ENCODE measurements at places on chromosomes 13 and 19.

DNA sequence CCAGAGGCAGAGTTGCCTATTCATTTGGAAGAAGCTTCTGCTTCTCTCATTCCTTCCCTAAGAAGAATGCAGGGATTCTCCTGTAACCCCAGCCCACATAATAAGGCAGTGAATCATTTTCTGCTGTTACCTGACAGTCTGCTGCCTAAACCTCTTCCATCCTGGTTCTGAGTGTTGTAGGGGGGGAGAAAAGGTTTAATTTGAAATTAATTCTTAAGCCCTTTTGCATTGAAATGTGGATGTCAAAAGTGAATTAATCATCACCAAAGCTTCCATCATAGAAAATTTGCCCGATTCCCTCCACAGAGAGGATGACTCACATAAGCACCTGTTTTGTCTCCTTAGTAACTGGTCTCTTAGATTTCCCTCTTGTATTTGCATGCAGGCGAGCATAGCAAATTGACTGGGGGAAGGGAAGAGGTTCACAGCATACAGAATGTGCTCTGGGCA, 146.7 kb upstream of the FNDC3A start:
- DNase-seq: no peak

- DNase-seq: no peak
Measured at GRCh38 chr13:114057166-114058050, 75.0 kb downstream of the RASA3 start.

- DNase-seq: no peak
Measured at GRCh38 chr13:48874165-48874564, 101.5 kb upstream of the FNDC3A start.

DNA sequence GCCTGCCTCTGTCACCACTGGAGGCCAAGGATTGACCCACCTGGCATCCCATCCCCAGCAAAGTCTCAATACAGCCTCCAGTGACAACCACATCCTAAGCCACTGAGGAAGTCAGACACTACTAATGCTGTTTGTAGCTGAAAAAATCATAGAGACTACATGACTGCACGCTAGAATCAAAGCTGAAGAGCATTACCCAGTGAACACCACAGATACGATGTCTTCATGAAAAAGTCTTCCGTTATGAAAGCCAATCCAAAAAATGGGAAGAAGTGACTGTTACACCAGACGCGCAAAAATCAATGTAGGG, 11.1 kb upstream of the NUP62 start:
- no peak for DNase-seq

GRCh38 chr13:48251611-48252081, 18.6 kb downstream of the ITM2B start:
- no peak for DNase-seq

DNA sequence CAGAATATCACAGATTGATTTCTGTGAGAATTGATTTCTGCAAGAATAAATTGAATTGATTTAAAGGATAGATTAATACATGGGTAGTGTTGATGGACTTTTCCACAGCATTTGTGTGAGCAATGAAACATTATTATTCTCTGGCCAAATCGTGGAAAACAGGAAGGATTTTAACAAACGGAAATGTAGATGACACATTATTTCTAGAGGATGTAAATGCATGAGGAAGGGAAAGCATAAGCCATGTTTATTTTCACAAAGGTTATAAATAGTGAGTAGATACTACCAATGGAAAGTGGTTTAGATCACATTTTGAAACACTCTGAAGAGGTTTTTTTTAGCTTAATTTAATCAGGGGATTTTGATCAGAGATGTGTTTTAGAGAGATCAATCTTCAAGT, 1534.6 kb upstream of the MIR17HG start:
- no peak for DNase-seq

- DNase-seq: no peak
Measured at GRCh38 chr13:110758195-110758805, 44.8 kb downstream of the ING1 start.

GRCh38 chr13:50366488-50367174, 351.4 kb downstream of the KCNRG start:
- peak; percentile 38 for DNase-seq

- no peak for DNase-seq
Measured at GRCh38 chr19:19334063-19334988, 13.7 kb downstream of the MAU2 start.

DNA sequence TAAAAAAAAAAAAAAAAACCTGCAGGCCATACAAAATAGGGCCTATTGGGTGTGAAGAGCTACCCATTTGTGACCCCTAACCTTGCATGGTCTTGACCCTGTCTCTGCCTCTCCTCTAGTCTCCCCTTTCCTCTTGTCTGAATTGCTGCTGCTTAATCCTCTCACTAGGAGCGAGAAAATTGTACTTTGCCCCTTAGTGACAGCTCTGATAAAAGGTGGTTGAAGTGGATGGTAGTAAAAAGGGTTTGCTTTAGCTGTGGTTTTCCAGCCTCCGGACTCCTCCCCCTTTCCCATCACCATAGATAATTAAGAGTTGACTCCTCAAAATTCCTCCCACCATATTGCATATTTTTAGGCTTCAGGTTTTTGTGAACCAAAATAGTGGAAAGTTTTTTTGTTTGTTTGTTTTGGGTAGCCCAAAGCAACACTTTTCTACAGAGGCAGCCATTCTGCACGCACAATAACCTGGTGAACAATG, 23.5 kb downstream of the ACTN4 start:
- no peak for DNase-seq

- no peak for DNase-seq
Measured at GRCh38 chr13:59299584-59299983, 864.1 kb downstream of the DIAPH3 start.

- DNase-seq: no peak
Measured at GRCh38 chr13:33932769-33933406, 114.9 kb downstream of the RFC3 start.

DNA sequence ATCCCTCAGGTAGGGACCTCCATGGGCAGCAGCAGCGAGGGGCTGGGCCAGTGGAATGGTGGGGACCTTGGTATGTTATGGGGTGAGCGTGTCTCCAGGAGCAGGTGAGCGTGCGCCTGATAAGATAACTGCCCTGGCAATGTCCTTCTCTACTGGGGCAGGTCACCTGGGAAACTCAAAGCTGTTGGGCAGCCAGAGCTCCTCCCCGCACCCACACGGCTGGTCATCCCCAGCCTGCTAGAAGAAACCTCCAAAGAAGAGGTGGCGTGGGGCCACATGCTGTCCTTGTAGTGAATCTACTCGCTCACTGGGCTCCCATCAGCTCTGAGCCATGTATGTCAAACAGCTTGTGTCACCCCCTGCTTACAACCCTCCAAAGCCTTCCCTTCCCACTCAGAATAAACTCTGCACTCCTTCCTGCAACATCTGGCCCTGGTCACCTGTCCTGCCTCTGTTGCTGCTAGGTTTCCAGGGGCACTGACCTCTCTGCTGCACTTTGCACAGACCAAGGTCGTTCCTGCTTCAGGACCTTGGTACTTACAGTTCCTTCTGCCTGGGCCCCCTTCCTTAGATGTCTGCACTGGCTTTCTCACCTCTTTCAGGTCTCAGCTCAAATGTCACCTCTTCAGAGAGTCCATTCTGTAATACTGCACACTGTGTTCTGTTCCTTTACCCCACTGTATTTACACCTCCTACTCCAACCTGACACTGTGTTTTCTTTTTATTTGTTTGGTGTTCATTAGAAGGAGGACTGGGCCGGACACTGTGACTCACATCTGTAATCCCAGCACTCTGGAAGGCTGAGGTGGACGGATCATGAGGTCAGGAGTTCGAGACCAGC, 1.8 kb upstream of the ATP4A start:
- DNase-seq: no peak

DNA sequence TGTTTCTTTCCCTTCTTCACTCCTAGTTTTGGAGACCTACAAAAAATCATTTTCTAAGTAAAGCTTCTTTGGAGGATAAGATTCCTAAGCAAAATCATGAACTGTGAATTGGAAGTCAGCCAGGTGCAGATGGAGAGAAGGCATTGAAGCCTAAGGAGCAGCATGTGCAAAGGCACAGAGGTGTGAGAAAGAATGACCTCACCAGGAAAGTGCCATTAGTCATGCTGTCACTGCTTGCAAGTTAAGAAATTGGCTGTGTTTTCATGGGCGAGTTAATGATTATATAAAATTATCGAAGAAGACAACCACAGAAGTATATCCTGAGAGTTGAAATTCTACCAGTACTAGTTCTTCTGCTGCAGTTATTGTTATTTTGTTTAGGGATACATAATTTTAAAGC, 80.3 kb upstream of the KLHL1 start:
- no peak for DNase-seq

GRCh38 chr13:110411688-110412059, 104.6 kb downstream of the COL4A2 start:
- no peak for DNase-seq

DNA sequence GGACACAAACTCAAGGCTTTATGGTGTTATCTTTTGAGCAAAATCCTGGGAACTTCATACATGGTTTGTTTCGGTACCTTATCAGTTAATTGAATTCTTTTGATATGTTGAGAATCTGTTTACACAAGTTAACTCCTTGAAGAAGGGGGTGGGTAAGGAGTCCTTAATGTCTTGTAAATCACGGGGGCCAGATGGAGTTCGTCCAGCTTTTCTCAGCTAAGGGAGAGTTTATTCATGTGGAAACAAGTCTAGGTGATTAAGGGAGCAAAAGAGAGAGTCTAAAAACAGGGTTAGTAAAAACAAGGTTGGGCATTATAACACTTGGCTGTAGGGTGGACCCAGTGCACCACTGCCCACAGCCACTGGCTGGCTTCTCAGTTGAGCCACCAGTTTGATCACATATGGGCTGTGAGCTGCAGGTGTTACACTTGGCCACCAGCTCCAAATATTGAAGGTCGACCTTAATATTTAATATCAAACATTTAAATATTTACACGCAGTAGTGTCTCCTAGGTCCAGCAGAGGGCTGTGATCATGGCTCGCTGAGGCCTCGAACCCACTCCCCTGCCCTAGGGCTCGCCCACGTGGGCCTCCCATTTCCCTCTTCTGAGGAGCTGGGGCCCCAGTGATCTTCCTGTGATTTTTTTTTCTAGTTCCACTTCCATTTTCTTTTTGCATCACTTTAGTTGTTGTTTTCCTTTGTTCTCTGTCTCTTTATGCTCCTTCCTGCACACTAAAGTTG, 21.0 kb upstream of the ZNF43 start:
- no peak for DNase-seq

GRCh38 chr13:113635048-113635420, 23.0 kb downstream of the ATP4B start:
- DNase-seq: no peak

GRCh38 chr19:14407605-14408484, 11.3 kb downstream of the DDX39A start:
- DNase-seq: peak; percentile 60

DNA sequence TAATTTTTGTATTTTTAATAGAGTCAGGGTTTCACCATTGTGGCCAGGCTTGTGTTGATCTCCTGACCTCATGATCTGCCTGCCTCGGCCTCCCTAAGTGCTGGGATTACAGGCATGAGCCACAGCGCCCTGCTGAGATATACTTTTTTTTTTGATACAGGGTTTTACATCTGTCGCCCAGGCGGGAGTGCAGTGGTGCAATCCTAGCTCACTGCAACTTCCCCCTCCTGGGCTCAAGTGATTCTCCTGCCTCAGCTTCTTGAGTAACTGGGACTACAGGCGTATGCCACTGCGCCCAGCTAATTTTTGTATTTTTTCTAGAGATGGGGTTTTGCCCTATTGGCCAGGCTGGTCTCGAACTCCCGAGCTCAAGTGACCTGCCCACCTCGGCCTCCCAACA, 2.0 kb downstream of the COLGALT1 start:
- DNase-seq: no peak

DNA sequence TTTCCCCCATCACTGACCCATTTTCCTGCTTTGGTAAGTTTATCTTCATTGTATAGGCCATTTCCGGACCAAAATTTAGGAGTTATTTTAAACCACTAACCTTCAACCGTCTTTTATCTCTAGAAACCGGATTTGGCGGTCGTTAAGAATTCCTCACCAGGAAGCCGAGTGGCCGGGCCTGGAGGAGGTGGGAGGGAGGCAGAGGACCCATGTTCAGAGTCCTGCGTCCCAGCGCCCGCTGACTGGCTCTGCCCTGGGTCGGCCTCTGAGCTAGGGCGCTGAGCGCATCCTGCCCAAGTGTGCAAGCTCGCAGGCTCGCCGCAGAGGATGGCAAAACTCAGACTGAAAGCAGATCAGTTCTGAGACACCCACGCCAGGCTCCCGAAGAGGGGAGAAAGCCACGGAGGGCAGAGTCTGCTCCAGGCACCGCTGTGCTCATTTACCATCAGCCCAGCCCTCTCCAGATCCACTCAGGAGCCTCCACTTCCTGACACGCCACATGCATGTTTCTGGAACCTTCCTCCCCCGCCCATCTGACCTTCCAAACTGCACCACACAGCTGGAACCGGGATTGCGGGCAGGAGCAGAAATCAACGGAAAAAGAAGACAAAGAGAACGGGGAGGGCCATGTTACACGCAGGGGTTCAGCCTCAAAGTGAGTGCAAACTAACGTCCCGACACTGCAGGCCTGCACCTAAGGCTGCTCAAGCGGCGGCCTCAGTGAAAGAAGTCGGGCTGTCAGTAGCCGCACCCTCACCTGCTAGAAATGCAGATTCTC, 8.3 kb downstream of the COL4A1 start:
- DNase-seq: no peak

DNA sequence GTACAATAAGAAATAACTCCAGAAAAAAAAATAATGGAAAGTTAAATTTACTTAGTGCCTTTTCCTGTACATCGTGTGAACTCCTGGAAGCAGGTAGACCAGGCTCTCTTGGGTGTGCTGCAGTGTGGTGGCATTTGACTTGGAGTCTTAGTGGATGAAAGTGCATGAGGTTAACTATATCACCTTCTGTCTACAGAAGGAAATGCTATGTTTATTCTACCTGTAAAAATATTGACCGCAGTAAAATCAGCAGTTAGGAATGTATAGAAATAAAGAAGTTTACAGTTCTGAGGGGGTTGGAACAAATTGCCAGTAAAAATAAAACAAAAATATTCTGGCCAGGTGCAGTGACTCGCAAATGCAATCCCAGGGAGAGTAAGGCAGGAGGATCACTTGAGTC, 722.1 kb downstream of the LIG4 start:
- no peak for DNase-seq

DNA sequence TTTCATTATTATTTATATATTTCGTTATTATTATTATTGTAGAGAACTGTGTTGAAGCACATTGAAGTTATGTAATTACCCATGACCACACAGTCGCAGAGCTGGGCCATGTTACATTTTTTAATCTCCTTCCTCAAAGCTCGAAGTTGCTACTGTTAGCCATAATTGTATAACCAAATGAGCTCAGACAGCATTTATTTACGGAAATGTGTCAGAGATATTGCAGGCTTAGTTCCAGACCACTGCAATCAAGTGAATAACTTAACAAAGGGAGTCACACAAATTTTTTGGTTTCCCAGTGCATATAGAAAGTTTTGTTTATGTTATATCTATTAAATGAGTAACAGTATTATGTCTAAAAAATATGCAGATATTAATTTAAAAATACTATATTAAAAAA, 147.1 kb upstream of the SLITRK1 start:
- DNase-seq: no peak

DNA sequence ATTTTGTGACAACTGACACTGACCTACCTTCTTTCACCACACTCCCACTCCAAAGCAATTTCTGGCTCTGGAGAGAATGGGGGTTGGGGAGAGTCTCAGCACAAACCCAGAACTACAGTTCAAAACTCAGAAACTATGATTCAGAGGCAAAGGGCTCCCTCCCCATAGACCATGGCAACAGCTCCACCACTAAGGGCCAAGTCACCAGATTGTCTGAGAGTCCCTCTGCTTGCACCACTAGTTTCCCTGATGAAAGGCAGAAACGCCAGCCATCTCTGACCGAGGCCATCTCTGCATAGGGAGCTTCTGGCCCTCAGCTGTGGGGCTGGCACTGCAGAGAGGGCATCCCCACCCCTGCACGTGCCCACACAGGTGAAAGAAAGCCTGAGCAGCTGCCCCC, 112.4 kb upstream of the VSTM2B start:
- DNase-seq: no peak
